ENCODE measurements at places on chromosomes 16 and 17.

DNA sequence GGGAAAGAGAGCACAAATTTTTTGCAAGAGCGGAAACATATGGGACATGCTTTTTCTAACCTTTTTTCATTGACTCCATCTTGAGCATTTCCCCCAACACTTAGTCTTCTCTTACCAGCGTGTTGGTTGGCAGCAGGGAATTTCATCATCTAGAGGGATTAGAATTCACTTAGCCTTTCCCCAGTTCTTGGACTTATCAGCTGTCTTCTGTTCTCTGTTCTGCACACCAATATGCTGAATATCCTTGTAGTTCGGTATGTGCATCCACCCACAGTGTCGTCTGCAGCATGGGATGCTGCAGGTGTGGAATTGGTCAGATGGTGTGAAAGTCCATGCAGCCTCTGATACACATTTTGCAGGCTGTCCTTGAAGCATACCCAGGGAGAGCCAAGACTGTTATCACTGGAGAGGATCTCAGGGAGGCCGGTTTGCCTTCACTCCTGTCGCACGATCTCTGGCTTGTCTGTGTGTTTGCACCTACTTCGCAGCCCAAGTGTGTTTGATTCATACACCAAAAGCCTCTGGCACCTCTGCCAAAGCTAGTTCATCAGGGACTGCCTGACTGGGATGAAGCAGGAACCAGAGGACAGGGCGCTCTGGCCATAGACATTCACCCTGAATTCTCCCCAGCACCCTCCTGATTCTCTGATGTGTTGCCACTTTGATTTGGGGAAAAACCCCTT is 93.3 kb downstream of the SOCS1 start:
- DNase-seq, result no peak

- DNase-seq, result no peak
Measured at GRCh38 chr16:55526441-55526840, 17.6 kb downstream of the LPCAT2 start.

GRCh38 chr16:88878967-88879787 is 12.7 kb upstream of the PABPN1L start:
- no peak for DNase-seq

DNA sequence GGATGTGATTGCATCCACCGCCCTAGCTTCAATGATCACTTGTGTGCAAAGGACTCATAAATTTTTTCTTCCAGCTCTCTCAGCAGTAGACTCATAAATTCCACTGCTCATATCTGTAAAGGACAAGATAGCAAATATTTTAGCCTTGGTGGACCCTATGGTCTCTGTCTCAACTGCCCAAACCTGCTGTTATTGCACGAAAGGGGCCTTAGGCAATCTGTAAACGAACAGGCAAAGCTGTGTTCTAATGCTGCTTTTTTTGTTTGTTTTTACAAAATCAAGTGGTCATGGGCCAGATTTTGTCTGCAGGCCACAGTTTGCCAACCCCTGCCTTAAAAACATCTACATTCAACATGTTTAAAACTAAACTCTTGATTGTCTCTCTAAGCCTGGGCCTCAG is 34.1 kb downstream of the FAM20A start:
- no peak for DNase-seq

DNA sequence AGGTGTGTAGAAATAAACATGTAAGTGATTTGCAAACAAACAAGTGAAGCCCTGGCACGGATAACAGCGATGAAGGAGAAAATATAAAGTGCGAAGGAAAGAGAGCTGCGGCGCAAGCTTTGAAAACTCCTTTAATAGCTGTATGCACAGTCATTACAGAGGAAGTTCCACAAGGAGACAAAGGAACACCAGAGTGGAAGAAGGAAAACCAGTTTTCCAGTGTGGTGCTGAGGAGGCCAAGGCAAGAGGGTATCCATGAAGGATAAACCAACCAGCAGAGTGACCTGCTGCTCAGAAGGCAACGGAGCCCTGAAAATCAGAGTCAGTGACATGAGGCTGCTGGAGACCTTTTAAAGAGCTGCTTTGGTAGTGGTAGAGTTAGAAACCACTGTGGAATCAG is 24.4 kb downstream of the METTL16 start:
- DNase-seq, result no peak

DNA sequence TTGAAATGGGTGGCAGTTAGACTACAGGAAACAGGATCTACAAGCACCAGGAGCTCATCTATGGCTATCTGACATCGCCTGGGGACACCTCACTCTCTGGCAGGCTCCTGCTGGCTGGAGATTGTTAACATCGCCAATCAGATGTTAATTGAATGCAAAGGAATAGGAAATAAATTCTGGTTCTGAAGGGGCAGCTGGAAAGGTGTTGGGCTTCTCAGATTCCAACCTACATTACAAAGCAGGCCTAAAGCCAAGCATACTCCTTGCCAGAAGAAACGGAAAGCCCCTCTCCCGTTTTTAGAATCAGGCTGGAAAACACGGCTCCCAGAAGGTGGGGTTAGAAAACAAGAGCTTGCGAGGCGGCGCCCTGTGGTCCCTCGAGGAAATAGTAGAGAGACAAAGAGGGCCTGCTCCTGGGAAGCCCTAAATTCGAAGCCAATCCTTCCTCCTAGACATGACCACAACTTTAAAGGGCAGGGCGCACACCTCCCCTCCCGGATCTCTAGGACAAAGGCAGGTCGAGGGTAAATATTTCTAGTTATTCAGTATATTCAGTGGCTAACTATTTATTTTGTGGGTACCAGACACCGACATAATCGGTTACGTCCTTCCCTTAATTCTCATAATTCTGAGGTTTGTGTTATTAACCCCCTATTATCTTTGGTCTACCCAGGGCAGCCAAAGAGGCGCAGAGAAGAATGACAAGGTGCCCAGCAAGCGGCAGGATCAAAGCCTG is 763 bp upstream of the TOM1L1 start:
- no peak for DNase-seq

DNA sequence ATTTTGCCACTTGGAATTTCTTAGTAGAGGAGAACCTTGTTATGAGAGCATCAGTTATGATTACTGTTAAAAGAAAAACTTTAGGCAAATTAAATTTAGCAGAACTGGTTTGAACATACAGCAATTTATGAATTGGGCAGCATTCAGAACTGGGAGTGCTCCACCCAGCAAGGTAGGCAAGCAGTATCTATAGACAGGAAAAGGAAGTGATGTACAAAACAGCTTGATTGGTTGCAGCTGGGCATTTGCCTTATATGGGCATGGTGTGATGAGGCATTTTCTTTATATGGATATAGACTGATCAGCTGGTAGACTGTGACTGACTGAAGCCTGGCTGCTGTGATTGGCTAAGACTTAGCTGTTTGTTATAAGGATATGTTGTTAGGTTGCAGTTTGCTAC is 17.6 kb upstream of the CYLD start:
- DNase-seq, result no peak

DNA sequence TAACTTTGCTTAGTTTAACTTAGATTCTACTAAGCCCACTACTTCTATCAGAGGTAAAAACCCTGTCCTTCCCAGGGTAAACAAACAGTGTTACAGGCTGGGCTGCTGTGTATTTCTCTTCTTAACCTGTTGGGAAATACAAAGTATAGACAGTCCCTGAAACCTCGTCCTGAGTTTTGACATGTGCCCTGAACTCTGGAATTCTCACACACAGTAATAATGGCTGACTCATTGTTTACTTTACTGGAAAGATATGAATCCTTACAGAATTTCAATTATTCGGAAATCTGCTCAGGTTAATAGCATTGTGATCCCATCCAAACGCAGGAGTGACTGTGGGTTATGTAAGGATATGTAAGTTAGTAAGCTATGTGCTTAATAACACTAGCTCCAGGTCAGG is 199.1 kb downstream of the TMEM114 start:
- no peak for DNase-seq

GRCh38 chr17:77393274-77393600 is 252.5 kb downstream of the SEC14L1 start:
- no peak for DNase-seq

DNA sequence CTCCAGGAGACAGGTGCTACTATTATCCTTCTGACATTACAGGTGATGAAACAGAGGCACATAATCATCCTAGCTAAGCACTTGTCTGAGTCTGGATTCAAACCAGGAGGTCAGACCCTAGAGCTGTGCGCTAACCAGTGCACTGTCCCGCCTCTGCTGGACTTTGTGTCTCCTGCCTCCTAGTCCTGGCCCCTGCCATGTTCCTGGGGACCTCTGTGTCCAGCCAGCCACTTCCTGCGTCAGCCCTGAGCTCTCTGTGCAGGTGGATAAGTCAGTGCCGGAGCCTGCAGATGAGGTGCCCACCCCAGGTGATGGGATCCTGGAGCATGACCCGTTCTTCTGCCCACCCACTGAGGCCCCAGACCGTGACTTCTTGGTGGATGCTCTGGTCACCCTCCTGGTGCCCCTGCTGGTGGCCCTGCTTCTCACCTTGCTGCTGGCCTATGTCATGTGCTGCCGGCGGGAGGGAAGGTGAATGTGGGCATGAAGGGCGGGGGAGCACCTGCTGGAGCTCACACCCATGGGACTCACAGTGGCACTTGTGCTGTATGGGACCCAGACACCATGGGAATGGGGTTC is 4.2 kb downstream of the SGCA start:
- DNase-seq, result no peak

- no peak for DNase-seq
Measured at GRCh38 chr16:68776821-68777485, 39.9 kb downstream of the CDH1 start.

GRCh38 chr17:53607475-53607874 is 215.3 kb upstream of the KIF2B start:
- DNase-seq, result no peak

DNA sequence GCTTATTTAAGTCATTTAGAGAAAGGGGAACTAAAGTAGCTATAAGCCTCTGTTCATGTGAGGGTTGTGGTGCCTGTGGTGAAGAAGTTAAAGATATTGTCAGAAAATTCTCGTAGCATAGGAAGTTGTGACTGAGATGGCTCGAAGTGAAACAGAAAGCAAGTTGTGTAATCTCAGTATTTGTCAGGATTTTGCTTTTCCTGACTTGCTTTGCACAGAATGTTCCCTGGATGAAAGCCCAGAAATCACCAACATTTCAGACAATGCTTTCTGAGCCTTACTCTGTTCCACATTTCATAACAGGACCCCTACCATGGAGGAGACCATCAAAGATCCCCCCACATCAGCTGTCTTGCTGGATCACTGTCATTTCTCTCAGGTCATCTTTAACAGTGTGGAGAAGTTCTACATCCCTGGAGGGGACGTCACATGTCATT is 10.6 kb downstream of the CALCOCO2 start:
- DNase-seq, result no peak

- DNase-seq, result no peak
Measured at GRCh38 chr16:2852731-2853507, 5.1 kb downstream of the PRSS22 start.

DNA sequence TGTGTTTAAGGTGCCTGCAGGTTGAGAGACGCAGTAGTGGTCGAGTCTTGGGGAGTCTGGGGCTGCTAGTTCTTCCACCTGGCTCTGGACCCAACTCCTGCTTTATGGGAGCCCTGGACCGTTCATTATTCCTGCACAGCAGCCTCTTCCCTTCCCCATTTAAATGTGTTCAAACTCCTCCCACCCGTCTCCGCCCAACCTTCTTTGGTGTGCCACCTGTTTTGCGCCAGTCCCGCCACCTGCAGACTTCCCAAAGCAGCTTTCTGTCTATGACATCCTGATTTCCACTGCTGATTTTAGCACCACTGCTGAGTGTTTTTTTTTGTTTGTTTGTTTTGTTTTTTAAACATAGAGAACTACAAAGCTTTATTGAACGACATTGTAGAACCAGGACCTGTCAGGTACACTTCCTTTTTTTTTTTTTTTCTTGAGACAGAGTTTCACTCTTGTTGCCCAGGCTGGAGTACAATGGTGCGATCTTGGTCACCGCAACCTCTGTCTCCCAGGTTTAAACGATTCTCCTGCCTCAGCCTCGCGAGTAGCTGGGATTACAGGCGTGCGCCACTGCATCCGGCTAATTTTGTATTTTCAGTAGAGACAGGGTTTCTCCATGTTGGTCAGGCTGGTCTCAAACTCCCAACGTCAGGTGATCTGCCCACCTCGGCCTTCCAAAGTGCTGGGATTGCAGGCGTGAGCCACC is 12.8 kb downstream of the ADORA2B start:
- DNase-seq, result no peak

Data from NCI-H460 (cell line).